ENCODE measurements at places on chromosomes 2 and 18. TPM values are rescaled to one million over a fixed set of nuclear protein-coding genes. Genes with fewer than 3 reads are reported as not detected.

Gene COL5A2
- 0.54 TPM for total RNA-seq

Gene SERPINB2
- 0.27 TPM for total RNA-seq

- no peak for DNase-seq
Measured at GRCh38 chr2:72843301-72843700, 17.5 kb upstream of the EXOC6B start.

Gene RRM2
- total RNA-seq = 7.0 TPM

GRCh38 chr2:8502316-8502715 is 179.5 kb upstream of the ID2 start:
- DNase-seq = no peak

Gene SPHKAP
- not detected for total RNA-seq

DNA sequence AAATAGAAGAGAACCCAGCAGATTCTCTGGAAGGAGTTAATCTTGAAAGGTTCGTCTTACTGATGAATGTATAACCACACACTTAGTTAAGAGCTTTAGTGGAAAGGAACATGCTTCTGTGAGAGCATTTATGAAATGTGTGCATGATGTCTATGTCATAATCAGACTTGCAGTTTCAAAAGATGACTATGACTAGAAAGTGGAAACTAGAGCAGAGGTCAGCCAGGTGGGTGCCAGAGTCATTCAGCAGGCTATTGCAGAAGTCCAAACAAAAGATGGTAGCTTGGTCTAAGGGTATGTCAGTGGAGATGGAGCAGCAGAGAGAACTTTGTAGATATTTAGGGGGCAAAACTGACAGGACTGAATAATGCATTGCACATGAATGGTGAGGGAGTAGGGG is 825.8 kb downstream of the DCC start:
- no peak for DNase-seq

- no peak for DNase-seq
Measured at GRCh38 chr2:217096474-217097225, 236.8 kb upstream of the TNP1 start.

DNA sequence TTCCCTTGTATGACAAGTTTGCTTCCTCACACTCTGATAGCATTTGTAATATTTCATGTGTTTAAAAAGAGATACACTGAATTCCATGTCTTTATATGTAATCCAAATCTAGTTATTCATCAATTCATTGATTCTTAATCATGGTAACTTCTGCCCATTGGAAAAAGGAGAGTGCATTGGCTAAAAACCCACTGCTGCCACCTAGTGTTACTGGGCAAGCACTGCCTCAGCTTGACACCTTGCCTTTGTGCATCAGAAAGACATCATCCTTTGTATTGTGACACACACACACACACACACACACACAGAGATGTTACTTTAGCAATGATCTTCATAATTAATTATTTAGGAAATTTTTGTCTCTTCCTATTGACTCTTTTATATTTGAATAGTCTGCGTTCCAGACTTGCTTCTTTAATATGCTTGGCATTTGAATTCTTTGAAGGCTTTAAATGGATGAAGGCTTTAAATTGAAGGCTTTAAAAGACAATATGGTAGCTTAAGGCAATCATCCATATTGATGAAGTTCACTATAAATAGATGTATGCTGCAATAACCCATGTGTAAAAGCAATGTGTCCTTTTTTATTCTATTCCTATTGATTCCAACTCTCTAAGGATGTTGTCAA is 414.2 kb upstream of the CHST9 start:
- peak; percentile 40 for DNase-seq

GRCh38 chr2:167196461-167197252 is 308.4 kb downstream of the XIRP2 start:
- peak; percentile 89 for DNase-seq

- peak; percentile 74 for DNase-seq
Measured at GRCh38 chr18:830315-830901, 18.4 kb upstream of the YES1 start.

Gene ACKR3
- 31.0 TPM for total RNA-seq

DNA sequence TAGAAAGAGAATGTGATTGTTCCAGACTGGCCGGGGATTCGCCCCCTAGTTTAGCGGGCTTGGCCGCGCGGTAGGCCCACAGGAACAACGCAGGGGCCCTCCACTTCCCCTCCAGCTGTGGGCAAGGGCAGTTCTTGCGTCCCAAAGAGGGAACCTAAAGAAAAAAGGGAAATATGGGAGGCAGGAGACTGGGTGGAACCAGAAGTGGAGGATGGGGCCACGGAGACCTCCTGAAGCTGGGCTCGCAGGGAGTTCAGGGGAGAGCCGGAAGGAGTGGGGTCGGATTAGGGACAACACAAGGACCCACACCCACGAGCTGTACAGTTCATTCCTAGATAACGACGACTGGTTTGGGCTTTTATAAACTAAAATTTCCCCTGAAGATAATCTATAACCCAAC is 18.2 kb downstream of the GNLY start:
- DNase-seq = peak; percentile 54

- DNase-seq = no peak
Measured at GRCh38 chr2:145802133-145802532, 1282.2 kb upstream of the ZEB2 start.

Data from hematopoietic multipotent progenitor cell (in vitro differentiated cells).